Lung (tissue), 17 donors: ENCODE measurements at places on chromosomes 16 and 17.

- DNase-seq = peak; percentile 38
These were observed 66.1 kb downstream of the AXIN2 start for GRCh38 chr17:65495122-65496055.

GRCh38 chr17:58334256-58334655 is 5.7 kb upstream of the TSPOAP1 start:
- no peak for DNase-seq

GRCh38 chr17:33847900-33848299 is 407.2 kb upstream of the CCL2 start:
- DNase-seq = no peak

DNA sequence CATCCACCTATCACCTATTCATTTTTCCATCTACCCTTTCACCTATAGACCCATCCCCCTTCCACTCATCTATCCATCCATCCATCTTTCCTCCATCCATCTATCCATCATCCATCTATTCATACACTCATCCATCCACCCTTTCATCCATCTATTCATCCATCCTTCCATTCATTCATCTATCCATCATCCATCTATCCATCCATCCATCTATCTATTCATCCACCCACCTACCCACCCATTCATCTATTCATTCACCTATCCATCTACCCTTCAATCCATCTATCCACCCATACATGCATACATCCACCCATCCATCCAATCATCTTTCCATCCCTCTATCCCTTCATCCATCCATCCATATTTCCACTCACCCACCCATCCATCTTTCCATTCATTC is 63.3 kb downstream of the C17orf67 start:
- no peak for DNase-seq

DNA sequence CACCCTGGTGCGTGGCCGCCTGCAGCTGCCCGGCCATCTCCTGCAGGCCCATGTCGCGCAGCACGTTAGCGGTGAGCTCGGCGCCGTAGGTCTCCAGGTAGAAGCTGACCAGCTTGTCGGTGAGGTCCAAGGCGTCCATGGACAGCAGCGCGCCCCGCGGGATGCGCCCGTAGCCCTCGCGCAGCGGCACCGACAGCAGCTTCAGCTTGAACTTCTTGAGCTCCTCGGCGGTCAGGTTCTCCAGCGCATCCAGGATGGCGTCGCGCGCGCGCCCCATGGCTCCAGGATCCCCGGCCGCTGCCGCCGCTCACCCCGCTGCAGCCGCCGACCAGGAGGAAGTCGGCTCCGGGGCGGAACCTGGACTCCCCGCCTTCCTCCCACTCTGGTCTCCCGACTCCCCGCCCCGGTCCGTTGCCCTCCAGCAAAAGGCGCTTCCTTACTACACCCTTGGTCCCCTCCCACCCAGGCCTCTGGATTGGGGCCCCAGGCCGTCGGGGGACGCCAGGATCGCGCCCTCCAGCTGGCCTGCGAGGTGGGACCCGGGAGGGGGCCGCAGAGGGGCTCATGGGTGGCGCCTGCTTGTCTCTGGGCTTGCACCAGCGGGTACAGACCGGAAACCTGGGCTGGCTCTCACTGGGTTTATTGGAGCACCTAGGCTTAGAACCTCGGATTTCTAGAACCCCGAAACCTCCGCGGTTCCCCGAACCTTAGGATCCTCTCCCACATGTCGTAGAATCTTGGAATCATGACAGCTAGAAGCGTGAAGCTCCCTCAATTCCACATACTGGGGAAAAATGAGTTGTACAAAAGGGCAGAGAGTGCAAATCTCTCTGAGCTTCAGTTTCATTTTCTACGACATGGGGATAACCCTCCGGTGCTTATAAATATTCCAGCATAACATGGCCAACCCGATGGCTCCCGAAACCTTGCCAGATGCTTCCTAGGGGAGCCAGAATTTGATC is at the start of gene PYCARD:
PYCARD (minus strand) TSS at position 347 of the 962 bp plus-strand sequence; CDS start at position 277, 70 bp downstream.
- DNase-seq = peak; percentile 49

DNA sequence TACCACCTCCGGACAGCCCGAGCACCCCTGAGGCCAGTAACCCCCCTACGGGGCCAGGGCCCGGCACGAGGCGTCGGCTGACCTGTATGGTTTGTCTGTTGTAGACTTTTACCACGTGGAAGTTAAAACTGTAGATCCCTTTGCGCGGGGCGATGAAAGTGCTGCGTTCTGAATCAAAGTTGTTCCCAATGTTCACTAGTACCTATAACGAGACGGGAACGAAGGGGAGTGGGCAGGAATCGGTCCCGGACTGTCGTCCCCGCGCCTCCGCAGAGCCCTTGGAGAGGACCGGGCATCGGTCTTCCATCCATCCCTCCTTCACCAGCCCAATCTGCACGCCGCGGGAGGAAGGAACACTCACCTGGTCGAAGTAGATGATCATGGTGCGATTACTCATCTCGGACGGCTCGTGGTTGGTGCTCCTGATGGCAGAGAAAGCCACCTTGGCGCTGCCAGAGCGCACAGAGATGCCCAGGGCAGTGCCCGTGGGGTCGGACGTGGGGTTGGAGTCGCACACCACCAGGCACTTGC is 732 bp downstream of the CBLN1 start:
- no peak for DNase-seq

GRCh38 chr16:29779474-29779873 is 1.4 kb downstream of the ZG16 start:
- no peak for DNase-seq

DNA sequence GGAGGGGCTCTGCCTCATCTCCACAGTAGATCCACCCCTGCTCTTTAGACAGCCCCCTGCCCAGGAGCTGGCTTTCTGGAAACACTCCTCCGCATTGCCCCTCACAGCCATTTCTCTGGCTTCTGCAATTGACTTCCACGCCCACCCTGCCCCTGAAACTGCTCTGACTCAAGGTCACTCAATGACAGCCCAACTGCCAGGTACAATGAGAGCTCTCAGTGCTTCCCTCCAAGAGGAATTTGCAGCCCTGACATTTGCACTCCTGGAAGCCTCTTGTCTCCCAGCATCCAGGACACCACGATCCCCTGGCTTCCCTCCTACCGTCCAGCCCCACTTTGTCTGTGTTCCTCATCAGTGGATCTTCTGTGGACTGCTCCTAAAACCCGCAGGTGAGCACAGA is 421.5 kb downstream of the SOX9 start:
- no peak for DNase-seq

DNA sequence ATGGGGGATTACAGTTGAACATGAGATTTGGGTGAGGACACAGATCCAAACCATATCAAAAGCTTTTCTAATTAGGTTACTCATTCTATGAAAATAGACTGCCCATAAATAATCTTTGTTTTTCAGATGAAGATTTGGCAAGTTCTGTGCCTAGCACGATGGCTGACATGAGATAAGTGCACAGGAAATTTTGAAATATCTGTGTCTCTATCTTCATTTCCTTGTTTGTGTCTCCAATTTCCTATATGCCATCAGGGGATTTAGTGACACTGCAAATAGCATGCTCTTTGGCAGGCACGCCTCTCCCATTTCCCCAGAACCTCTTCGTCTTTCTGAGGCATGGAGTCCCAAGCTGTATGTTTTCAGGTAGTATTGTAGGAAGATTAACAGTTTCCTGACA is 544.6 kb downstream of the CDH13 start:
- peak; percentile 4 for DNase-seq

DNA sequence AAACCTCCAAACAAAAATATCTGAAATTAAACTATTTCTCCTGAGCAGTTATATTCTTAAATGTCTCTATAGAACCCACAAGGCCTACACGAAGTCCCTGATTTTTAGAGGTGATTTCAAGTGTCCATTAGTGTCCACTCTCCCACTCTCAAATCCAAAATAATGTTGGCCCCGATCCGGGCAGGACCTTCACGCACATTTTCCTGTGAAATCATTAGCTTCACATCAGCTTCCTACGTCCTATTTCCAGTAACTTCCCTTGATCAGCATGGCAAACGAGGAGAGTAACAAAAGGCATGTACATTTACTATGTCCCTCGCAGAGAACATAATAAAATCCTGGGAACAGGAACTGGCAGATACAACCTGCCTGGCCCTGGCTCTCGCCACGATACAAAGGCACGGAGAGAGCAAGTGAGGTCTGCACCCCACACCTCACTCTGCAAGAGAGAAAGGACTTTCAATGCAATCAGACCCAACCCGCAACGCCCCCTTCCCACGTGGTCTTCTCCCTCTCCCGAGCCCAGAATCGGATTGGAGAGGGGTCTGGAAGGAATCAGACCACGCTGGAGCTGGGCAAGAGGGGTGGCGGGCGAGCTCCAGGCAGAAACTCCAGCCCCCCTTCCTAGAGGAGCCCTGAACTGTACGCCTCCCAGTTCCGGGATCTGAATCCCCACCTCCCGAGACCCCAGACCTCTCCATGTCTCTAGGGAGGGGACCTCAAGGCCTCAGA is 17.5 kb upstream of the C17orf78 start:
- DNase-seq = peak; percentile 79

GRCh38 chr17:35991075-35991474 is 4.5 kb upstream of the CCL14 start:
- DNase-seq = no peak

DNA sequence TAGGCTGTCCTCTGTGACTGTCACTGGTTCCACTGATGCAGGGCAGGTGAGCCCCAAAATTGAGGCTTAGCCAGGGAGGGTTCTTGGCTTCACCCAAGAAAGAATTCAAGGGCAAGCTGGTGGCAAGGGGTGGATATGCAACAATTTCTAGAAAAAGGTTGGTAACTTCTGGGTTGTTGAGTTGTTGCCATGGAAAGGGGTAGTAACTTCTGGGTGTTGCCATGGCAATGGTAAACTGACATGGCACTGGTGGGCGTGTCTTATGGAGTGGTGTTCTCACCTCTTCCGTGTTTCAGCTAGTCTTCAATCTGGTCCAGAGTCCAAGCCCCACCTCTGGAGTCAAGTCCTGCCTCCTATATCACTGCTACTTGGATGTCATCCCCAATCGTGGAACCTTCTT is 9.5 kb upstream of the GUCY2D start:
- DNase-seq = no peak

DNA sequence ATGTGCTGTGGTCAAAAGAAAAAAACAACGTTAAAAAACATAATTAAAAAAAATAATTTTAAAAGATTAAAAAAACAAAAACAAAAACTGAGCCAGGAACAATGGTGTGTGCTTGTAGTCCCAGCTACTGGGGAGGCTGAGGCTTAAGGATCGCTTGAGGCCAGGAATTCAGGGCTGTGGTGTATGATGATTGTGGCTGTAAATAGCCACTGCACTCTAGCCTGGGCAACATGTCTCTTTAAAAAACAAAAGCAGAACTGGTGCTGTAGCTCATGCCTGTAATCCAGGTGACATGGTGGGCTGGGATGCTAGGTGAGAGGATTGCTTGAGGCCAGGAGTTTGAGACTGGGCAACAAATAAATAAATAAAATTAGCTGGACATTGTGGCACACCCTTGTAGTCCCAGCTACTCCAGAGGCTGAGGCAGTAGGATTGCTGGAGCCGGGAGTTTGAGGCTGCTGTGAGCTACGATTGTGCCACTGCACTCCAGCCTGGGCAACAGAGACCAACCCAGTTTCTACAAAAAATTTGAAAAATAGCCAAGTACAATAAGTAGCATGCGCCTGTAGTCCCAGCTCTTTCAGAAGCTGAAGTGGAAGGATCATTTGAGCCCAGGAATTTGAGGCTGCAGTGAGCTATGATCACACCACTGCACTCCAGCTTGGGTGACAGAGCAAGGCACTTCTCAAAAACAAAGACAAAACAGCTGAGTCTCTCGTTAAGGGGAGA is 43.6 kb downstream of the NFATC3 start:
- peak; percentile 14 for DNase-seq

GRCh38 chr16:78606545-78606944 is 507.1 kb downstream of the WWOX start:
- DNase-seq = no peak

- no peak for DNase-seq
These were observed 29.3 kb downstream of the TBC1D16 start for GRCh38 chr17:80006339-80006720.

GRCh38 chr16:86297391-86297790 is 212.9 kb upstream of the FOXF1 start:
- no peak for DNase-seq

GRCh38 chr16:77433146-77433545 is 1.7 kb downstream of the ADAMTS18 start:
- DNase-seq = no peak

DNA sequence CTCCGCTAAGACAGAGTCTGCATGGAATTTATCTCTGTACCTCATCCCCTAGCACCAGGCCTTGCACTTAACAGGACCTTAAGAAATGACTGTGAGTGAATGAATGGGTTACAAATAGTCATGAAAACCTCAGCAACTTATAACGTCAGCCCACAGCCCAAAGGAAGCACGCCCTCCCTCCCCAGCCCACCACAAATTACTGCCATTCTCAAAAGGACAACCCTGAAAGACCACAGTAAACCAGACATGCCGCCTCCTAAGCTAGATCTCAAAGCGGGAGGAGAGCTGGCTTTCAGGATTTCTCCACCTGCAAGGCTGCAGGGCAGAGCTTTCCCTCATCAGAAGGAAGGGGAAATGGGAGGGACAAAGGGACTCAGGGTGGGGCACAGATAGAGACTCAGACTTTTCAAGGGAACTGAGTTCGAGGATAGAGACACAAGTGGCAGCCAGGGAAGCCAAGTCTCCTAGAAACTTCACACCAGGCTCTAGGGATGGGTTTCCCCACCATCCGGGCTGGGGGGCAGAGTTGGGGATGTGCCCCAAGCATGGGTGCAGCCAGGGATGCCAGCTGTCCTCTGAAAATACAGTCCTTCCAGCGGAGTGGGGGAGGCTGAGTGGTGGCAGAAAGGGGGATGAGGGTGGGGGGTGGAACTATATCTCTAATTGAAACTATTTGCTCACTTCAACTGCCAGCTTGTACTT is 56.7 kb downstream of the PLXDC1 start:
- no peak for DNase-seq

DNA sequence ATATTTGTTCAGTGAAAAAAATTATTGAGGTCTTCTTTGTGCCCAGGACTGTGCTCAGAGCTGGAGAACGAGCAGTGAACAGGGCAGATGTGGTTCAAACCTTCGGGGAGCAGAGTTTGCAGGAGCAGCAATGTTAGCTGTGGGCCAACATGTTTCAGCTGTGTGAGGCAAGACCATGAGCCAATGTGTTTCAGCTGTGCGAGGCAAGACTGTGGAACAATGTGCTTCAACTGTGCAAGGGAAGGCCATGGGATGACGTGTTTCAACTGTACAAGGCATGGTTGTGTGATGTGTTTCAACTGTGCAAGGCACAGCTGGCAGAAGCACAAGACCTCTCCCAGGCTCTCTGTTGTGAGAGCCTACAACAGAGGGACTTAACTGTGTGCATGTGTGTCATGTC is 35.2 kb upstream of the SDK2 start:
- DNase-seq = peak; percentile 54

- DNase-seq = no peak
These were observed 103.4 kb downstream of the SPAG9 start for GRCh38 chr17:51017270-51017669.

GRCh38 chr17:44001461-44001920 is 2.9 kb upstream of the NAGS start:
- DNase-seq = no peak

DNA sequence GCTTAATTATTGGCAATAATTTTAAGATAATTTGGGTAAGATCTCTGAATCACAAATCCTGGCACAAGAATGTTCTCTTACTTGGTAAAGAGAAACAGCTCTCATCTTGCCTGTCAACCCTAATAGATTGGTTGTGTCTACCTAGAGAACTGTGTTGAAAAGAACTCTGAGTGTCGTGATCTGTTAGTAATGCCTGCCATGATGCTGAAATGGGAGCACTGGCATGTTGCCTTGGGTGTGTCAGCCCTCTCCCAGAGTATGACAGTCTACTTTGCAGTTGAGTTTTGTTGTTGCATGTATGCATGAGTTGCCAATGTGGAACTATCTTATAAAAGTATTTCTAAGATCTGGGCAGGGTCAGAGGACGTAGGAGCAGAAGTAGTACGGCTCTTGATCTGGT is 221.4 kb downstream of the MAF start:
- DNase-seq = no peak

GRCh38 chr16:31127182-31127581 is 8.3 kb downstream of the PRSS8 start:
- peak; percentile 67 for DNase-seq
